ENCODE measurements at places on chromosomes 11 and 22. TPM values are rescaled to one million over a fixed set of nuclear protein-coding genes. Genes with fewer than 3 reads are reported as not detected.

The TLCD5 gene
- 6.6 TPM for total RNA-seq

The POLD4 gene
- 75.8 TPM for total RNA-seq

The RHOG gene
- total RNA-seq, result 22.4 TPM

The SYT12 gene
- total RNA-seq, result not detected

The SRPRA gene
- 96.0 TPM for total RNA-seq

The MMP12 gene
- not detected for total RNA-seq

The TXNRD2 gene
- 124 TPM for total RNA-seq

The KRTAP5-8 gene
- not detected for total RNA-seq

The MMP13 gene
- total RNA-seq, result not detected

The POU2AF3 gene
- not detected for total RNA-seq

Measured in vein endothelial cell (primary cell).